ENCODE measurements at places on chromosomes 4 and X.

DNA sequence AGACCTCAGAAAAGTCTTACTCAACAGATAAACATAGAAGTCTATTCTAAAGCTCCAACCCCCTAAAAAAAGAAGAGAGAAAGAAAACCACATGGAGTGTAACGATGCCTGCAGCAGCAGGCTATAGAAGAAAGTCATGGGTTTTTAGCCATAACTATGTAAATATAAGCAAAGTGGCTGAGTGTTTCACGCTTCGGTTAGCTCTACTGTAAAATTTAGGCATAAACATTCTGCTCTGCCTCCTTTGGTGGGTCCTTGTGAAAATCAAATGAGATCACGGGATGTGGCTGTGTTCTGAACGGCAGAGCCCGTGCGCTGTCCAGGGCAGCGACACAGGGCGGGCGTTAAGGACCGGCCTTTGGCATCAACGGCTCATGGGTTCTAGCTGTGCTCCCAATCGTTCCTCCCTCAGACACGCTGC lies 78.4 kb downstream of the IRF2 start:
- no peak for DNase-seq

DNA sequence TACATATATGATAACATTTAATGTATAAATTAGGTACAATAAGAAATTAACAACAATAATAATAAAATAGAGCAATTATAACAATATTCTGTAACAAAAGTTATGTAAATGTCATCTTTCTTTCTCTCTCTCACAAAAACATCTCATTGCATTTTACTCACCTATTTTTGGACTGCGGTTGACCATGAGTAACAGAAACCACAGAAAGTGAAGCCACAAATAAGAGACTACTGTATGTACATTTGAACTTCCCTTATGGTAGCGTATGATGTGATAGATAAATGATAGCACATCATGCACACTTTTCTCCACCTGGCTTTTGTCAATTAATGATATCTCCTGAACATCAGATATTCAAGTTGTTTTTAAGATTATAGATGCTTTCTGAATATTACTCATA lies 80.5 kb downstream of the HNRNPD start:
- DNase-seq = no peak

DNA sequence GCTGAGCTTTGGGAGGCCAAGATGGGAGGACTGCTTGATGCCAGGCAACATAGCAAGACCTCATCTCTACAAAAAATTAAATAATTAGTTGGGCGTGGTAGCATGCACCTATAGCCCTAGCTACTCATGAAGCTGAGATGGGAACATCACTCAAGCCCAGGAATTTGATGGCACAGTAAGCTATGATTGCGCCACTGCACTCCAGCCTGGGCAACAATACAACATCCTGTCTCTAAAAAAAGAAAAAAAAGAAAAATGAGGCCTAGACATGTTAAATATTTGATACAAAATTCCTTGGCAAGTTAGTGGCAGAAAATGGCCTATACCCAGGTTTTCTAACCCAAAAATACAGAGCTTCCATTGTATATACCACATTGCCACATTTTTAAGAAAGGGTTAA lies 88.1 kb upstream of the MAB21L2 start:
- peak; percentile 51 for DNase-seq

GRCh38 chrX:154096140-154097002 lies 1.1 kb downstream of the MECP2 start:
- peak; percentile 12 for DNase-seq

DNA sequence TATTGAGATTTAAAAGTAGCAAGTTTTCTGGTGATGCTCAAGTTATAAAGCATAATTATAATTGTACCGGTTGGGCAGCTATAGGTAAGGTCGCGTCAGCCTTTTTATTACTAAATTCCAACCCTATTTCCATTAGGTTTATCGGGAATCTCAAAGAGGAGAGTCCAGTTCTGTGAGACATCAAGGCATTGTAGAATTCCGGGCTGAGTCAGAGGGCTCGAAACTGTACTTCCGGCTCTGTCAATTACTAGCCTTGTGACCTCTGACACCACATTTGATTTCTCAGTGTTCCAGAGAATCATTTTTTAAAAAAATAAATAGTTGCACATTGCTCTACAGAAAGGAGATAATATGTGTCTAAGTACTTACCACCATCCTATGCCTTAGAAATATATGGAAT lies 4.3 kb downstream of the IL1RAPL1 start:
- DNase-seq = no peak

- DNase-seq = no peak
These were observed 775.9 kb downstream of the TRIML1 start for GRCh38 chr4:188915175-188915574.

DNA sequence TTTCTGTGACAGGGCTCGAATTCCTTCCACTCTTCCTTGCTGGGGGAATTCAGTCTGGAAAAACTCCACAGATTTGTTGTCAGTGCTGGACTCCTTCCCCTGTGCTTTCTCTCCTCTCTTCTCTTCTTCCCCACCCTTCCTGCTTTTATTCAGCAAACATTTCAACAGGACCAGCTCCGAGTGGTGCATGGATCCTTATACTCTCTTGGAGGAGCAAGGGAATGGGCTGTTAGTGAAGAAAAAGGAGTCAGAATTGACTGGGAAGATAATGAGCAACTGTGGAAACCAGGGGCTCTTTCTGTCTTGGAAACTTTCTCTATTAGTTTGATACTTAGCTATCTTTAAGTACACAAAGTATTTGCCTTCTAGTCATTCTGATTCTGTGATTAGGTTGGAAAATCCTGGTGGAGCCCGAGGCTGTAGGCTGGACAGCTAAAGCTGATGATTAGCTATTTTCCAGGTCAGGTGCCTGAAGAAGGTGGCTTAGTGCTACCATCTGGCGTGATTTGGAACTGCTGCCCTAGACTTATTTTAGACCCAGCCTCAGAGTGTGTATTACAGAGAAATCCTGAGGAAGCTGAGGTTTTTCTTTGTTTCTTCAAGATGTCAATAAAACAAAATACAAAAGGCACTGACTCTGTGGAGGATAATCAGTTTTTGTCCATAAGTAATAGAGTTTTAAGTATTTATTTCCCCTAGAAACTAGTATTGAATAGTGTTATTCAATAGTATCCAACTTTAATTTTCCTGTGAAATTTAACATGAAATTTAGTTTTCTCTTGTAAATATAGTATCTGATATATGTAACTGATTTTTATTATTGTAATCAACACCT lies 38.4 kb downstream of the NAP1L5 start:
- peak; percentile 79 for DNase-seq

- DNase-seq = no peak
These were observed 53.7 kb downstream of the TRIM2 start for GRCh38 chr4:153257991-153258390.

DNA sequence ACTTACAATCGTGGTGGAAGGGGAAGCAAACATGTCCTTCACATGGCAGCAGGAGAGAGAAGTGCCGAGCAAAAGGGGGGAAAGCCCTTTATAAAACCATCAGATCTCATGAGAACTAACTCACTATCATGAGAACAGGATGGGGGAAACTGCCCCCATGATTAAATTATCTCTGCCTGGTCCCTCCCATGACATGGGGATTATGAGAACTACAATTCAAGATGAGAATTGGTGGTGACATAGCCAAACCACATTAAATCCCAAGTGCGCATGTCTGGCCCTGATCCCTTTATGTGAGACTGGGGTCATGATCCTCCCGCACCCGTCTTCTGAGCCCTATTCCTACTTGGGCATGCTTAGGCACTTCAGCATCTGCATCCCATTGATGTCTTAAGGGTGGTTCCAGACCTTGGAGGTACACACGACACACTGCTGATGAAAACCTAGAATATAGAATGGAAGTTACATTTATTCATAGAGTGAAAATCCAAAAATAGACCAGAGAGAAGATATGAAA lies 116.0 kb downstream of the PTTG2 start:
- DNase-seq = no peak

- no peak for DNase-seq
These were observed 17.3 kb downstream of the STIM2 start for GRCh38 chr4:26877961-26878360.
